ENCODE measurements at places on chromosomes 2 and 18.

DNA sequence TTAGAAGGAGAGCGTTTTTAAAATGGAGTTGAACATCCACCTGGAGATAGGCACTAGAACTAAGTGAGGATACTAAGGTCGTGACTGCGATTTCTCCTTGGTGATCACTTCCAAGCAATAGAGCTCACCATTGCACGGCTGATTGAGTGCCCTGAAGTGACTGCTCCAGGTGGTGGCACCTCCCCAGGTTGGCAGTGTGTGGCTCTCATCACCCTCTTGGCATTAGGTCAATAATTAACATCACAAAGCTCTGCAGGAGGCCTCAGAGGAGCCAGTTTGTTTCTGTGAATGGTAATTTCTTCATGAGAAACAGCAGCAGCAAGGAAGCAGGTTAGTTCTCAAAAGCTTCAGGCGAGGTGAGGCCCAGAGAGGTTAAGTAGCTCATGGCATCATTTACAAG is 259.6 kb downstream of the CLIP4 start:
- DNase-seq, result peak; percentile 69

- no peak for DNase-seq
Observed at GRCh38 chr2:236165842-236166795, 2.1 kb downstream of the GBX2 start.

DNA sequence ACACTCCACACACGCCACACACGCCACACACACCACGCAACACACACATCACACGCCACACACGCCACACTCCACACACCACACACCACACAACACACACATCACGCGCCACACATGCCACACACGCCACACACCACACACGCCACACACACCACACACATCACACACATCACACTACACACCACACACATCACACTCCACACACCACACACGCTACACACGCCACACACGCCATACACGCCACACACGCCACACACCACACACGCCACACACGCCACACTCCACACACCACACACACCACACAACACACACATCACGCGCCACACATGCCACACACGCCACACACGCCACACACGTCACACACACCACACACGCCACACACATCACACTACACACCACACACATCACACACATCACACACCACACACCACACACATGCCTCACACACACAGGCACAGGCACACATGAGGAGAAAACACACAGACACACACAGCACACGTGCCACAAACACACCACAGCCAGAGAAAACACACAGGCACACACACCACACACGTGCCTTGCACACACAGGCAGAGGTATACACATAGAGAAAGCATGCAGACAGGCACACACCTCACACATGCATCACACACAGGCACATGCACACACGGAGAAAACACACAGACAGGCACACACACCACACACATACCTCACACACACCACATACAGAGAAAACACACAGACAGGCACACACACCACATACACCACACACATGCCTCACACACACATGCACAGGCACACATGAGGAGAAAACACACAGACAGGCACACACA is 241.5 kb upstream of the MYT1L start:
- no peak for DNase-seq

DNA sequence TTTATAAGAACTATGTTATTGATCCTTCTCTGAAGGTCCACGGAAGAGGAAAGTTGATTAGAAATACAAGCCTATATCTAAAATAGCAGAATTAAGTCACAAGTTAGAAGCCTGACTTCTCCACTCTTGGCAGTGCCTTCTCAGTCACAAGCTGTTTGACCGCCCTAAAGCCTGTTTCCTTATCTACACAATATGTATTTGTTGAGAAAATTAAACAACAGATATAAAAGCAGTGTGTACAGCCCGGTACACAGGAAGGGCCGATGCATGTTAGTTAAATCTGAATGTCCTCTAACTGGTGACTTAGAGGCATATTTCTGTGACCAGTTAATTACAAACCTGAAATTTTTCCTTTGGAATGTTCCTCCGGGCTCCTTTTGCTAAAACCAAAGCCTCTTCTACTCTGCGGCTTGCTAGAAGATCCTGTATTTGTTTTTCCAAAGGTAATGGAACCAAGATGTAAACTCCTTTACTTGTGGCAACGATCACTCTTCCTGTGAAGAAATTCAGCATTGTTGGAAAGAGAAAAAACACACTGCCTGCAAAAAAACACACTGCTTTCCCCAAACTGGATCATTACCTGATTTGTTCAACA is 33.4 kb downstream of the TGFBRAP1 start:
- no peak for DNase-seq

DNA sequence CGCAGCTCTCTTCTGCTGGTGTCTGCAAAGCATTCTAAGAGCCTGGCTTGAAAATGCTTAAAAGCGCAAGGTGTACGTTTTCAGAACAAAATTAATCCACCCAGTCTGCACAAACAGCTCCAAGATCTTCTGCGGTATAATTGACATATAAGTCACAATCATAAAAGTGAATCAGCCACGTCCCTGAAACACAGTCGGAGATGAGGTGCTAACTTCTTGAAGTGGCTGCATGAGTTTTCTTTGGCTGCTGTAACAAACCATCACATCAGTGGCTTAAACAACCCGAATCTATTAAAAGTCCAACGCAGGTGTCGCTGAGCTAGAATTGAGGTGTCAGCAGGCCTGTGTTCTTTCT is 32.6 kb downstream of the ARL4C start:
- DNase-seq, result no peak

DNA sequence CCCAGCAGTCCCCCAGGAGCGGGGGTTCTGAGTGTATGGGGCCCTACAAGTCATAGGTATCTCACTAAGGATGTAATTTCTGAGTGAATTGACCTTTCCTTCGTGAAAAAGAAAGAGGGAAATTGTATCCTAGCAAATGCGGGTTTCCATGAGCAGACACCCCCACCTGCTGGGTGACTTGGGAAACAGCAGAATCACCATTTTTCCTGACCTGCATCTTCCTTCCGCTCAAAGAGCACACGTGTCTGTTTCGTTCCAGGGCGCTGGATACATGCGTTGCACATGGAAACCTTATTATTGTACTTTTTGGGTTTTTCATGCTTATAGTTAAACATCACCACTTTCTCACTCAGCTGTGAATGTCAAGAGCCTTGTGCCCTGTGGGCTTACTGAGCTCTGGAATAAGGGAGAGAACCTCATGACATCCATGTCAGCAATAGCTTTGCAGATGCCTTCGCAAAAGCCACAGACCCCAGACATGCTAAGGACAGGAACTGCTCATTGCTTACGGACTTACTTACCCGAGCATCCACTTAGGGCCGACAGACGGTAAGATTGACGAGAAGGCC is 132.8 kb downstream of the TPO start:
- DNase-seq, result no peak

- DNase-seq, result no peak
Observed at GRCh38 chr2:26195040-26195984, 22.4 kb downstream of the GAREM2 start.

GRCh38 chr2:69798909-69799526 is 30.4 kb upstream of the GMCL1 start:
- DNase-seq, result peak; percentile 10

DNA sequence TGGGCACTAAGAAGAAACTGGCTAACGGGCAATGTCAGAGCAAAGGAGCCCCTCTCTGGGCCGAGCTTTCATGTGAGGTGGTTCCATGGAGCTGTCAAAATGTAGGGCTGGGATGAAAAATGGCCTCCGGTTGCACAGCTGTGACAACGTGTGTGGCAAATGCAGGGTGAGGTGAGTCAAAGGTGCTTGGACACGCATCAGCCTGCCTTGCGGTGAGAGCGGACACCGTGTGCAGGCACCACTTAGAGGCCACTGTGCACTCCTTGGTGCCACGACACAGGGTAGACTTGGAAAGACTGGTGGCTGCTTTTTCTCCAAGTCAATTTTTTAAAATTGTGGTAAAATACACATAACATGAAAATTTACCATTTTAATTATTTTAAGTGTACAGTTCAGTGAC is 195.4 kb downstream of the ZBTB7C start:
- no peak for DNase-seq

- no peak for DNase-seq
Observed at GRCh38 chr2:213934560-213934959, 476.3 kb upstream of the VWC2L start.

- no peak for DNase-seq
Observed at GRCh38 chr2:47644351-47644750, 138.6 kb upstream of the MSH6 start.

DNA sequence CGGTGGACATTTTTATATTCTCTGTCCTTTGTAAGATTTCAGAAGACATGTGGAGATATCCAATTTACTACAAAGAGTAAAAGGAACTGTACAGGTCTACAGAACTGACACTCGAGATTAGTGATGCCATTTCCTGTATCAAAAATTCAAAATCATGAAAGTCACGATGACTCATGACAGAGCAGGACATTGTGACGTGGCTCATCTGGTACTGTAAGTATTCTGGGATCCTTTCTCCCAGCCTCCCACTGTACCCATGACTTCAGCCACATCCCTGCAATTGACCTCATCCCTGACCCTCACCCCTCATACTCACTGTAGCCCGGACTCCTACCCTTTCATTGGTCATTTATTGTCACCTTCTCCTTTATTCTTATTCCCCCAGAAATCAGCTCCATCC is 736.5 kb downstream of the EPHA4 start:
- DNase-seq, result no peak

DNA sequence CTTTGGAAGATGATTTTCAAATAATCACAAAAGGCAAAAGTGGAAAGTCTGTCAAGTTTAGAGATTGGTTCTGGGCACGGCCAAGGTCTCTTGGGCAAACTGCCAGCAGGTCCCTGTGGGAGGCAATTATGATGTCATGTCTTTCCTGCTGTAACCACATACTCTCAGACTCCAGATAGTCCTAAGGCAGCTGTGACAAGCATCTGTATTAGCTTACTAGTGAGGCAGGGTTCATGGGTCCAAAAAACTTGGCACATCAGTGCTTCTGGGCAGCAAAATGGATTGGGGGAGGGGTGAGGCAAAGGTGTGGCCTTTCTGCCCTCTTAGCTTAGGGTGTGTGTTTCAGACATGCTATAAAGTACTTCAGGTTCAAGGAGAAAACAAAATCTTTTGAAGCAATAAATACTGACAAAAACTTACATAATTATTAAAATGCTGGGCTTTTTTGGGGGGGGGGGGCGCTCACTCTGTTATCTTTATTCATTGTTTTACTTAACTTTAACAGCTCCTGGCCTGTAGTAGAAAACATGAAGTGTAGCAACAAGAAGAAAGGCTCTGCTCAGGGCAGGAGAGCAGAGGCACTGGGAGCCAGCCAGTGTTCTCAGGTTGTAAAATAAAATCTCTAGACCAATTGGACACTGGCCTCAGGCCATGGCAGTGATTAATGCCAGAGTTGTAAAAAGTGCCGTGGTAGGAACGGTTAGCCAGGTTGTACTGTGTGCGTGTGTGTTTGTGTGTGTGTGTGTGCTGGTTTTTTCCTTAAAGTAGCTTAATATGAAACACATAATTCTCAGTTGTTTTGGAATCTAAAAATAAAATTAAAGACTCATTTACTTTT is 14.3 kb upstream of the TANC1 start:
- peak; percentile 86 for DNase-seq

GRCh38 chr18:38663682-38664081 is 1098.1 kb upstream of the CELF4 start:
- no peak for DNase-seq

GRCh38 chr2:3430172-3430571 is 50.7 kb downstream of the TRAPPC12 start:
- DNase-seq, result no peak

- DNase-seq, result no peak
Observed at GRCh38 chr2:239564587-239564986, 163.8 kb upstream of the HDAC4 start.

- no peak for DNase-seq
Observed at GRCh38 chr2:195496991-195497390, 160.0 kb upstream of the SLC39A10 start.

DNA sequence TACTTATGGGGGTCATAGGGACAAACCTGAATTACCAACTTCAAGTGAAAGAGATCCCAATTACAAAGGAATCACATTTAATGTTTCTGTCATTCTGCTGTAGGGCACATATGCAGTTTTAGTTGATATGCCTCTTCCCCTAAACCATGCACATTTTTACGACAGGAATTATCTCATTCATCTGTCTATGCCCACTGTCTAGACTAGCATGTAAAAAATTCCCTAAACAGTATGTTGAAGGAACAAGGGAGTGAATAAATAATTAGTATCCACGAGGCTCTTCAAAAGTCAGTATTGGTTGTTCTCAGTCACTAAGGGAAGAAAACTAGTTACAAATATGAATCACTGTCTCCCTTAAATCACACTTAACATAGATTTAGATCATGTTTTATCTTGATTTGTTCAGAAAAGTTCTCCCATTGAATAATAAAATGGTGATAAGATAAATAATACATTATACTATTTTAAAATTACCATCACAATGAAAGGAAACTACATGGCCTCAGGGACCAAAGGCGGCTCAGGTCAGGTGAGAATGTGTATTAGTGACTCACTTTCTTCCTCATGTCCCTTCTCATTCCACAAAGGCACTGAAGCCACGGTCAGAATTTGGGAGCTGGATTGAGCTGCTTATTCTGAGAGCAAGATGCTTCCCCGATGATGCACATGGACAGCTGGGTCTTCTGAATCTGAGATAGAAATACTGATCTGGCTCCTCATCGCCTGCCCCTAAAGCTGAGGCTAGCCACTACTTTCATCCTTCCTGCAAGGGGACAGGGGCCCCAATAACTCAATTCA is 29.1 kb downstream of the DYM start:
- DNase-seq, result no peak

DNA sequence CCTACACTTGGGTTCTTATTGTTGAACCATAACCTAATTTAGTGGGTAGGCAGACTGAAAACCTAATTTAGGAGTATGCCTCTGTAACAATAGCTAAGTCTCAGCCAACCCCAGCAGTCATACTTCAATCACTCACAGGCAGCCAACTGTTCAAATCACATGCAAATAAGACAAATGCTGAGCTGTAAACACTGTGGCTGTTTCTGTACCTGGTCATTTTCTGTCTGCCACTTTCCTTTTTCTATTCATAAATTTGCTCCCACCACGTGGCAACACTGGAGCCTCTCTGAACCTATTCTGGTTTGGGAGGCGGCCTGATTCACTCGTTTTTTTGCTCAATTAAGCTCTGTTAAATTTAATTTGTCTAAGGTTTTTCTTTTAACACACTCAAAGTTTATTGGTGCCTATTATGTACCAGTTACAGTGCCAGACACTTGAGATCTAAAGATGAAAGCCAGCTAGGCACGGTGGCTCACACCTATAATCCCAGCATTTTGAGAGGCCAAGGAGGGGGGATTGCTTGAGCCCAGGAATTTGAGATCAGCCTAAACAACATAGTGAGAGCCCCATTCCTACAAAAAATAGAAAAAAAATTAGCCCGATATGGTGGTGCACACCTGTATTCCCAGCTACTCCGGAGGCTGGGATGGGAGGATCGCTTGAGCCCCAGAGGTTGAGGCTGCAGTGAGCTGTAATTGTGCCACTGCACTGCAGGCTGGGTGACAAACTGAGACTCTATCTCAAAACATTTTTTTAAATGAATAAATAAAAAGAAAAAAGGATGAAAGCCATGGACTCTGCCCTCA is 41.1 kb downstream of the THNSL2 start:
- DNase-seq, result no peak

- peak; percentile 66 for DNase-seq
Observed at GRCh38 chr2:218396688-218397462, 2.8 kb upstream of the CTDSP1 start.

Data from mucosa of gallbladder (tissue), 1 donor.